ENCODE measurements at places on chromosomes 11 and 22. TPM values are rescaled to one million over a fixed set of nuclear protein-coding genes. Genes with fewer than 3 reads are reported as not detected.

The GRK2 gene
- 52.1 TPM for total RNA-seq

The FGF19 gene
- total RNA-seq, result not detected

The OR51B4 gene
- 0.48 TPM for total RNA-seq

The GPR152 gene
- not detected for total RNA-seq

The CAVIN3 gene
- 78.3 TPM for total RNA-seq

The BTG4 gene
- not detected for total RNA-seq

The GGT5 gene
- total RNA-seq, result 27.1 TPM

The GGTLC3 gene
- not detected for total RNA-seq

The TBX10 gene
- not detected for total RNA-seq

The SAA4 gene
- not detected for total RNA-seq

The HBG1 gene
- not detected for total RNA-seq

The ZNF214 gene
- 4.9 TPM for total RNA-seq

The TRIM64C gene
- total RNA-seq, result not detected

The THAP12 gene
- total RNA-seq, result 49.9 TPM

The DCDC1 gene
- 0.32 TPM for total RNA-seq

The ZNF195 gene
- total RNA-seq, result 31.5 TPM
